Activated CD4-positive, alpha-beta T cell treated with anti-CD3 and anti-CD28 coated beads for 4 hours (primary cell): ENCODE measurements at places on chromosomes 11 and 22.

DNA sequence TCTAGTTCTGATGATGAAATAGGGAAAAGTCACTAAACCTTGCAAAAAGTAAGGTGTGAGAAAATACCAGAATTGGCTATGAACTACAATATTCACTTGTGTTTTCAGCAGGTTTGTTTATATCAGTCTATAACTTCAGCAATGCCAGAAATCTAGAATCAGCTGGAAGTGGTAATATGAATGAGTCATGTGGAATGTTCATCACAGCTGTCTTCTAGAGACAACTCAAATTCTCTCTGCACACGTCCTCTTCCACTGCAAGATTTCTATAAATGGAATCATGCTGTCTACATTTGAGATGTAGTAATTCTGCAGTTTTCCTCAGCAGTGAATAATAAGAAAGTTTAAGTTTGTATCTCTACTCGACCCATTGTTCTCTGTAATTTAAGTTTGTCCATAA lies 89.9 kb downstream of the OR4A15 start:
- DNase-seq, result no peak

GRCh38 chr11:79481795-79482194 lies 41.0 kb upstream of the TENM4 start:
- DNase-seq, result no peak

DNA sequence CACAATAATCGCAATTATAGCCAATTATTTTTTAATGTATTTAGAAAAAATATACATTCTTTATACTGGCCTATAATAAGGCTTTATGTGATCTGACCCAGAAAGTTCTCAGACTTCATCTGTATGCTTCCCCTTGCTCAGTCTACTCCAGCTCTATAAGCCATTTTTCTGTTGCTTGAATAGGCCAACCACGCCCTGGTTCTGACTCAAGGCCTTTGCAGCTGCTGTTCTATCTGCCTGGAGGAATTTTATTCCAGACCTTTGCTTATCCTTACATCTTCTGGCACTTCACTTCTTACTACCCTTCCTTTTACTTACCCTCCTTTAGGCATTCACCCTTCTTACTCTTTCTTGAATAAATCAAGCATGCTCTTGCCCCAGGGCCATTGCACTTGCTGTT lies 54.9 kb upstream of the PDE3B start:
- DNase-seq, result no peak

DNA sequence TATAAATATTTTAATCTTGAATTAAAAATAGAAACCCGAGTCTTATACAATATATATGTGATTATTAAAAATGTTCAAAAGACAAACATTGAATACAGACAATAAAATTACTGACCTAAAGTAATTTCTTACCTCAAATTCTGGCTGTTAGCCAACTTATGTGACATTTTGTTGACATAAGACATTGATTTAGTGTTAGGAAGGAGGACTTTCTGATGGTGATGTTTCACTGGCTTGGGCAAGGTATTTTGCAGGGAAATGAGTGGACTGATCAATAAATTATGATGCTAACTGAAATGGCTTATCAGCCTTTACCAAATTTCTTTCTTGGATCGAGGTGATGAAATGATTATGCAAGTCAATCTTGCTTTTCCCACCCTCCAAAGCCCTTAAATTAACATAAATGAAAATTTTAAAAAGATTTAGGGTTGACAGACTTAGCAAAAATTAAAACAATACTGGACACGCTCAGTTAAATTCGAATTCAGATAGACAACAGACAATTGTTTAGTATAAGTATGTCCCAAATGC lies 33.2 kb upstream of the FZD4 start:
- no peak for DNase-seq

GRCh38 chr11:66467756-66468155 lies 1.1 kb downstream of the PELI3 start:
- DNase-seq, result no peak

GRCh38 chr11:75899806-75900205 lies 84.8 kb downstream of the UVRAG start:
- no peak for DNase-seq

GRCh38 chr11:75173336-75173735 lies 22.4 kb downstream of the SLCO2B1 start:
- DNase-seq, result no peak

DNA sequence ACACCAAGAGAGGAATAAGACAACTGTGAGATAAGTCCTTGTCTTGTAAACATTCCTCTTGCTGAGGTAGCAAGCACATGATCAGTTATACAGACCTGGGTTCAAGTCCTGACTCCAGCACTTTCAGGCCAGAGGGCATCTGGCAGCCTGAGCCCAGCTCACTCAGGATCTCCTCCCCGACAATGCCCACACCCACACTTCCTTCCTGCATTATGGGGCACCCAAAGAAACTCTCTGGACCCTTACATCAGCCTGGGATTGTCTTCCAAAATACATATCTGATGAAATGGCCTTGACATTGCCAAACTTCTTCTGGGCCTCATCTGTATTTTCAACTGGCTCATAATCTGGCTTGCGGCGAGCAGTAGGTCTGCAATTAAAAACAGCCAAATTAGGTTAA lies 48.6 kb downstream of the ARFGAP3 start:
- no peak for DNase-seq
